Activated CD4-positive, alpha-beta T cell treated with anti-CD3 and anti-CD28 coated beads for 36 hours (primary cell): ENCODE measurements at places on chromosomes 4 and X.

DNA sequence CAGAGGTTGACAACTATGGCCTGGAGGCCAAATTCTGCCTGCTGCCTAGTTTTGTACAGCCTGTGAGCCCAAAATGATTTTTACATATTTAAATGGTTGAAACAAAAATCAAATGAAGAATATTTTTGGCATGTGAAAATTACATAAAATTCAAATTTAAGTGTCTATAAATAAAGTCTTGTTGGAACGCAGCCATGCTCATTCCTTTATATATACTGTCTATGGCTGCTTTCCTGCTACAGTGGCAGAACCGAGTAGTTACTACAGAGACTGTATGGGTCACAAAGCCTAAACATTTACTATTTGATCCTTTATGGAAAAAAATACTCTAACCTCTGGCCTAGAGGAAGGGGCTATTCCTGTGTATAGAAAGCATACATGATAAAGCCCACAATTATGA, 290.4 kb downstream of the GLUD2 start:
- no peak for DNase-seq

- DNase-seq: no peak
These were observed 1348.6 kb downstream of the ADGRL3 start for GRCh38 chr4:62548765-62549164.

DNA sequence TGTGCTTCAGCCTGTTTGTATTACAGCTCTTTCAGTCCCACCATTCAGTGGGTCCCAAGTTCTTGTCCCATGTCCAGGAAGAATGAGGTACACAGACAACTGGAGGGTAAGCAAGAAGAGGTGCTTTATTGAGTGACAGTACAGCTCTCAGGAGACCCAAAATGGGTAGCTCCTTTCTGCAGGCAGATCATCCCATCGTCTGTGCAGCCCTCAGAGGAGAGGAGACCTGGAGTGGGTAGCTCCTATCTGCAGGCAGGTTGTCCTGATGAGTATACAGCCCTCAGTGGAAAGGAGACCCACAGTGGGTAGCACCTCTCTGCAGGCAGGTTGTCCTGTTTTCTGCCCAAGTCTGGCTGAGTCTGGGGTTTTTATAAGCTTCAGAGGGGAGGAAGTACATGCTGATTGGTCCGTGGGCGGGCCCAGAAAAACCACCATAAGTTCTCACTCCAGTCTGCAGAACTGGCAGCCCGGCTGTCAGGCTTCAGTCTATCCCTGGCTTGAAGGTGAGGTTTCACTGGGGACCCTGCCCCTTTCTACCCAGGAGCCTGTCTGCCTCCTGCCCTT, 18.0 kb downstream of the GRK4 start:
- no peak for DNase-seq

DNA sequence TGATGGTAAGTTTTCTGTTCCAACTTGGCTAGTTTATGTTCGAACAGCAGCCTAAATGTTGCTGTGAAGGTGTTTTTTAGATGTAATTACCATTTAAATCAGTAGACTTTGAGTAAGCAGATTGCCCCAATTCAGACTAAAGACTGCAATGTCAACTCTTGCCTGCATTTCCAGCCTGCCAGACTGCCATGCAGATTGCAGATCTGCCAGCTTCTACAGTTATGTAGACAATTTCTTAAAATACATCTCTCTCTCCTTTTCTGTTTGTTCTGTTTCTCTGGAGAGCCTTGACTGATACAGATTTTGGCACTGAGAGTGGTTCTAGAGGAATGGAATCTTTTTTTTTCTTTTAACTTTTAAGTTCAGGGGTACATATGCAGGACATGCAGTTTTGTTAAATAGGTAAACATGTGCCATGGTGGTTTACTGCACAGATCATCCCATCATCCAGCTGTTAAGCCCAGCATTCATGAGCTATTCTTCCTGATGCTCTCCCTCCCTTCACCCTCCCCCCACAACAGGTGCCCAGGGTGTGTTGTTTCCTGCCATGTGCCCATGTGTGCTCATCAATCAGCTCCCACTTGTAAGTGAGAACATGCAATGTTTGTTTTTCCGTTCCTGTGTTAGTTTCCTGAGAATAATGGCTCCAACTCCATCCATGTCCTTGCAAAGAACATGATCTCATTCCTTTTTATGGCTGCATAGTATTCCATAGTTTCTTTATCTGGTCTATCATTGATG, 227.8 kb downstream of the CPE start:
- no peak for DNase-seq

GRCh38 chrX:78643096-78643495, 16.0 kb downstream of the RTL3 start:
- no peak for DNase-seq

DNA sequence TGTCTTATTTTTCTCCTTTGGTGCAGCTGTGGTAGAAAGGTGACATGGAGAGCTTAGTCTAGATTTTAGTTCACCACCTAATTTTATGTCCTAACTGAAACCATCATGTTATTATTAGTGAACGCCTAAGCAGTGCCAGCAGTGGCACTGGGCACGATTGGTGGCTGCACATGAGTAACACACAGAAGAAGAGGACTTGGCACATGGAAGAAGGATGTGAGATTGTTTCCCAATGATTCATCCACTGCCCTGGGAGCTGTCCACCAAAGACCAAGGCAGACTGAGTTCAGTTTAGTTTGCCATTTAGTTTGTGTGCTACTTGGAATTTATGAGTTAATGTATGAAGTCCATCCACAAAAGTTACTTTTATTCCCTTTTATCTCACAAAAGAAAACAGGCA, 68.1 kb upstream of the NAP1L5 start:
- no peak for DNase-seq

DNA sequence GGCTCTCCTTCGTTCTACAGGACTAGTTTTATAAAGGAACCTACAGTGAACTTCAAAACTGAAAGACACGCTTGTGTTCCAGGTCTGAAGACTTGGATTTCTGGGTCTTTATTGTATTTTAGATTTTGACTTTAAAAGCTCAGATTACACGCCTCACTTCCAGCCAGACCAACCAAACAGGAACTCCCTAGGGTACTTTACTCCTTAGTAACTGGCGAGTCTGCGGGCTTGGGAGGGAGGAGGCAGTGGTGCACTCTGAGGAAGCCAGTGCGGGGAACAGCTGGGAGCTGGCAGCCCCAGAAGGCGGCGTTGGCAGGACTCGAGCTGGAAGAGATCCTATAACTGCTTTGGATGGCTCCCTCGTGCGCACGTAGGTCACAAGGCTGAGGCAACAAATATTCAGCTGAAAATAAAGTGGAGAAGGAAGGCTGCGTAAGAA, 391 bp upstream of the PHKA1 start:
- DNase-seq: peak; percentile 18

GRCh38 chr4:140349816-140350215, 23.6 kb upstream of the SCOC start:
- no peak for DNase-seq

DNA sequence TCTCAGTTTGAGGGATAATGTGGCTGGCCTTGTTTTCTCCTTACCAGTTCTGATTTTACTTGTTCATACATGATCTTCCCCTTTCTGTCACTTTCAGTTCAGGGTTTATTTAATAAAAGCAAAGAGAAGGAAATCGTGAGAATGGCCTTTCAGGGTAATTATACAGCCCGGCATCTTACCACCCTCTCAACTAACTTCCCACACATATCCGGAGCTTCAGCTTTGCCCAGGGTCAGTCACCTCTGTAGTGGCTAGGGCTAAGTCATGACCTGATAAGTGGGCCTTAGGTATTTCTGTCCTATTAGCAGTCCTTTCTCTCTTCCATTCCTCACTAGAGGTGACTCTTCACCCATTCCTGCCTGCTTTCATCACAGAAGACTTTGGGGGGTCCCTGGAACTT, 15.8 kb downstream of the TRPC5 start:
- DNase-seq: no peak

DNA sequence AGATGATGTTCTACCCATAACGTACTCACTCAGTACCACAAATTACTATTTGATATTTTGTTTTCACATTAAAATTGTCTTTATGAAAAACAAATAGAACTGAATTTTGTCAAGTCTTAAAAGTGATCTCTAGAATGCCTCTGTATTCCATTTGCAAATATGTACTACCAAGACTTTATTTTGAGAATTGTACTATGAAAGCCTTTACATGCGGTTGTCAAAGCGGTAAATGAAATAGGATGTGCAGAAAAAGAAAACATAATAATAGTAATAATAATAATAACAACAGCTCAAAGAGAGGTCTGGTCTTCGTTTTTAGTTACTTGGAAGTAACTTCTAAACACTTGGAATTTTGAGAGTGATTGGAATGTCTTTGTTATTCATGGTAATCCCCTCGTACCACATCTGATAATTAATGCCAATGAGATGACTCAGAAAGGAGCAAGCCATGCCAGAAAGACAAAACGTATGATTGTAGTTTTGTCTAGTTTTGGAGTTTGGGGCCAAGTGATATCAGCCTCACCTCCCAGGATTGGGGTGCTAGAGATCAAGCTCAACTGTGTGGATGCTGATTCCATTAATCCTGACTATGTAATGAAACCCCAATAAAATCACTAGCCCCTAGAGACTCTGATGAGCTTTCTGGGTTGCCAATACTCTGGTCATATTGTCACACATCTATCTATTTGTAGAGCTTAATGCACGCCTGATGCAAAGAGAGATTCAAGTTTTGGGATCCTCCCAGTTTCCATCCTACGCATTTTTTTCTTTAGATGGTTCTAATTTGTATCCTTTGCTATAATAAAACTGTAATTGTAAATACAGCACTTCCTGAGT, 20.2 kb upstream of the CTSO start:
- DNase-seq: no peak

DNA sequence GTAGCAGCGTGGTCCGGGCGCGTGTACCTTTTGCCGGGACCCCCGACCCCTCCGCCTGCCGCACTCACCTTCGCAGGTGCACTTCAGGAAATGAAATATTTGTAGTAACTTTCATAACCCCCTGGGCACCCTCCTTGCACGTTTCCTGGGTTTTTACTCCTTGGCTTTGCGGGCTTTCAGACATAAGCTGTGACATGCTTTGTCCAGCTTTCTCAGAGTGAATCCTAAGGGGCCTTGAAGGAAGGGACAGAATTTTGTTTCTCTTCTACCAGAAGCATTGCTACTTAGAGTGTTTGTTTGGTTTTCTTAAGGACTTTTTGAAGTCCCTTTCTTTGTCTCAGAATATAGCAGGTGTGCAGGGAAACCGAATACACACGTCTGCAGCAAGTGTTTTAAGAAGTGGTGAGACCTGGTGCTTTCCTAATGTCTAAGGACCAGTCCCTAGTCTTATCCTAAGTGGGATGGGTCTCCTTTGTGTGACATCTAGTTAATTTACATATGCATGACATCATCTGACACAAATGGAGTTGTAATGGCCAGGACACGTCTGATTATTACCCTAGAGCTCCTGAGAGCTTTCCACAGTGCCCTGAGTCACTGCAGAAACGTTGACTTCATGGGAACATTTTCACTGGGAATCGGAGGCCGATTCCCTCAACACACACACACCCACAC, 1.3 kb downstream of the FAM149A start:
- DNase-seq: no peak

DNA sequence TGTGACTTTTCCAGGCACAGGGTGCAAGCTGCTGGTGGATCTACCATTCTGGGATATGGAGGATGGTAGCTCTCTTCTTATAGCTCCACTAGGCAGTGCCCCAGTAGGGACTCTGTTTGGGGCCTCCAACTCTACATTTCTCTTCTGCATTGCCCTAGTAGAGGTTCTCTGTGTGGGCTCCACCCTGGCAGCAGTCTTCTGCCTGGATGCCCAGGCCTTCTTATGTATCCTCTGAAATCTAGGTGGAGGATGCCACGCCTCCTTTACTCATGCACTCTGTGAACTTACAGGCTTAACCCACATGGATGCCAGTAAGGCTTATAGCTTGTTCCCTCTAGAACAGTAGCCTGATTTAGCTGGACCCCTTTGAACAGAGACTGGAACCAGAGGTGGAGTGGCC, 20.9 kb upstream of the EREG start:
- no peak for DNase-seq

GRCh38 chrX:118655561-118656246, 71.7 kb upstream of the IL13RA1 start:
- DNase-seq: no peak

DNA sequence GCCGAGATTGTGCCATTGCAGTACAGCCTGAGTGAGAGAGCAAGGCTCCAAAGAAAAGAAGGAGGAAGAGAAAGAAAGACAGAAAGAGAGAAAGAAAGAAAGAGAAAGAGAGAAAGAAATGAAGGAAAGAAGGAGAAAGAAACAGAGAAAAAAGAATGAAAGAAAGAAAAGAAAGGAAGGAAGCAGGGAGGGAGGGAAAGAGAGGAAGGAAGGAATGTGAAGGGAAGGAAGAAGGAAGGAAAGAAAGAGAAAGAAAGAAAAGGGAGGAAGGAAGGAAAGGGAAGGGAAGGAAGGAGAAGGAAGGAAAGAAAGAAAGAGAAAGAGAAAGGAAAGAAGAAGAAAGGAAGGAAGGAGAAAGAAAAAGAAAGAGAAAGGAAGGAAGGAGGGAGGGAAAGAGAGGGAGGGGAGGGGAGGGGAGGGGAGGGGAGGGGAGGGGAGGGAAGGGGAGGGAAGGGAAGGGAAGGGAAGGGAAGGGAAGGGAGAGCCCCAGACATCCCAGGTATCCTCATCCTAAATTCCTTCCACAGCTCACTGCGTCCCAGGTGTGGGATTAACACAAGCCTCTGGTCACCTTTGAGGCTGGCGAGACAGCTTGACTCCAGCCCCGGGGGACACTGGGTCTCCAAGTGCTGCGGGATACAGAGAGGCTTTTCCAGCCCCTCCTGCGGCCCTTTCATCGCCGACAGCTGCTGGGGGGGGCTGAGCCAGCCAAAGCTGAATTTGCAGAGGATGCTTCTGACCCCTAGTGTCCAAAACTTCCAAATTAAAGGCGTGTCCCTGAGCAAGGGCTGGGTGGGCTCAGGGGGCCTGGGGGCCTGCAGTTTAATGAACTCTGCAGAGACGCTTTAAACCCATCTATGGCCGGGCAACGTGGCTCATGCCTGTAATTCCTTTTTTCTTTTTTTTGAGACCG, 24.2 kb upstream of the CSF2RA start:
- peak; percentile 41 for DNase-seq

- no peak for DNase-seq
These were observed 13.3 kb downstream of the RAB9A start for GRCh38 chrX:13702111-13702789.

- DNase-seq: no peak
These were observed 58.3 kb upstream of the DOCK11 start for GRCh38 chrX:118437283-118437682.

DNA sequence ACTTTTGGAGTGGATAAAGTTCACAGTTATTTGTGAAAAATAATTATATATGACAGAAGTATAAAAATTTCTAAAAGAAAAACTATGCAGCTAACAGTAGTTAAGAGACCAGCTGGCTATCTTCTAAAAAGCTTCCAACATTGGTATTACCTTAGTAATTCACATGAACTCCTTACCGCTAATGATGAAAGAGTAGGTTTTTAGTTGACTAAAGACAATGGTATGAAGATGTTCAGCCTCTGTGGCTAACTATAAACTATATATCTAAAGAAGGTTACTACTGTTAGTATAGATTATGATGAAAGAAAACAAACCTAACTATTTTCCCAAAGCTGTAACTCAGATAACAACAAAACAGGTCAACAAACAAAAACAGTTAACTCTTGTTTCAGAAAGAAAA, 10.4 kb downstream of the CCNI start:
- no peak for DNase-seq
